ENCODE measurements at places on chromosomes 1 and 21. TPM values are rescaled to one million over a fixed set of nuclear protein-coding genes. Genes with fewer than 3 reads are reported as not detected.

The LHX4 gene
- not detected for total RNA-seq

The NUCKS1 gene
- total RNA-seq = 91.1 TPM

The SLAMF7 gene
- total RNA-seq = 1.9 TPM

The LAD1 gene
- total RNA-seq = 23.8 TPM

The PCAT6 gene
- total RNA-seq = not detected

The TCHHL1 gene
- not detected for total RNA-seq

The TLCD4 gene
- total RNA-seq = 181 TPM

The ARHGEF16 gene
- total RNA-seq = 7.2 TPM

The RASAL2 gene
- 6.0 TPM for total RNA-seq

The TNFRSF4 gene
- total RNA-seq = not detected

The ASCL5 gene
- not detected for total RNA-seq

The BACE2 gene
- total RNA-seq = 7.9 TPM

The INSRR gene
- total RNA-seq = not detected

The ADCY10 gene
- total RNA-seq = 5.8 TPM

The STRIP1 gene
- 12.4 TPM for total RNA-seq

The DNAH14 gene
- 10.2 TPM for total RNA-seq

The PGLYRP4 gene
- not detected for total RNA-seq

The C1orf141 gene
- total RNA-seq = not detected

The FNDC10 gene
- 1.6 TPM for total RNA-seq

The C1QA gene
- 66.3 TPM for total RNA-seq

The CA6 gene
- not detected for total RNA-seq

The TFAP2E gene
- total RNA-seq = not detected

The RHD gene
- 0.22 TPM for total RNA-seq

The BTG2 gene
- total RNA-seq = 7.5 TPM

The CCDC18 gene
- total RNA-seq = 3.8 TPM

The KCNE2 gene
- total RNA-seq = not detected

The SLC1A7 gene
- total RNA-seq = 0.71 TPM

The PCP4 gene
- total RNA-seq = not detected

The CORT gene
- total RNA-seq = not detected

The CHODL gene
- total RNA-seq = not detected

The NHLH1 gene
- 0.12 TPM for total RNA-seq

The APCS gene
- total RNA-seq = 1,977 TPM
